ENCODE measurements at places on chromosomes 11 and 22.

GRCh38 chr11:33897761-33898375, 6.0 kb upstream of the LMO2 start:
- no peak for DNase-seq

DNA sequence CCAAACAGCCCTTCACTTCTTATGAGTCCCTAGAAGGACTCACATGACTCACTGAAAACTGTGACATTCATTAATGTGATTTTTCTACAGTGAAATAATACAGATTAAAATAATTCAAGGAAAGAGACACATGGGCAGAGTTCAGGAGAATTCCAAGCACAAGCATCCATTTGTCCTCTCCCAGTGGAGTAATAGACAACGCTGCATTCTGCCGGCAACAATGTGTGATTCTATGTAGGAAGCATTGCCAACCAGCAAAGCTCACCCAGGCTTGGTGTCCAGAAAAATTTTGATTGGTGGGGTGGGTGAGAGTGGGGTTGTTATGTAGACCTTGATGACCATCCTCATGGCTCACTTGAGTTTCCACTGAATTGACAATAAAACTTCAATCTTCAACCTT, 123.9 kb downstream of the VPREB1 start:
- no peak for DNase-seq

- DNase-seq, result no peak
Observed at GRCh38 chr11:11211186-11211585, 141.9 kb downstream of the CSNK2A3 start.

DNA sequence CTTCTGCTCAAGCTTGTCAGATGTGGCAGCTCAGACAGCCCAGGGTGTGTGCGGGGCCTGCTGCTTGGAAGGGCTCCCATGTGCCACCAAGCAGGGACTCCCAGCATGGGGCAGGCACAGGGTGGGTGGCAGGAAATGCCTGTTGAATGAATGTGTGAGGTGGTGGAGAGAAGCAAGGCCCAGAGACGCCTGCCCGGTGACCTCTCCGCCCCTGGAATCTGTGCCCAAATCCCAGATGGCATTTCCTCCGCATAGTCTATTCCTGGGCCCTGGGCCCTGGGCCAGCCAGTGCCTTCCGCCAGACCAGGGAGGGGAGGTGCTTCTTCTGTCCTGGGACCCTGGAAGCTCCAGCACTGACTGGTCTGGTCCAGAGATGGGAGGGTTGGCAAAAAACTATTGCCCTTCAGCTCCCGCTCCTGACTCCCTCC, 3.7 kb downstream of the CST6 start:
- no peak for DNase-seq

GRCh38 chr11:64268025-64268892, 16.2 kb downstream of the BAD start:
- peak; percentile 66 for DNase-seq

- no peak for DNase-seq
Observed at GRCh38 chr22:46511151-46512038, 26.0 kb downstream of the CELSR1 start.

DNA sequence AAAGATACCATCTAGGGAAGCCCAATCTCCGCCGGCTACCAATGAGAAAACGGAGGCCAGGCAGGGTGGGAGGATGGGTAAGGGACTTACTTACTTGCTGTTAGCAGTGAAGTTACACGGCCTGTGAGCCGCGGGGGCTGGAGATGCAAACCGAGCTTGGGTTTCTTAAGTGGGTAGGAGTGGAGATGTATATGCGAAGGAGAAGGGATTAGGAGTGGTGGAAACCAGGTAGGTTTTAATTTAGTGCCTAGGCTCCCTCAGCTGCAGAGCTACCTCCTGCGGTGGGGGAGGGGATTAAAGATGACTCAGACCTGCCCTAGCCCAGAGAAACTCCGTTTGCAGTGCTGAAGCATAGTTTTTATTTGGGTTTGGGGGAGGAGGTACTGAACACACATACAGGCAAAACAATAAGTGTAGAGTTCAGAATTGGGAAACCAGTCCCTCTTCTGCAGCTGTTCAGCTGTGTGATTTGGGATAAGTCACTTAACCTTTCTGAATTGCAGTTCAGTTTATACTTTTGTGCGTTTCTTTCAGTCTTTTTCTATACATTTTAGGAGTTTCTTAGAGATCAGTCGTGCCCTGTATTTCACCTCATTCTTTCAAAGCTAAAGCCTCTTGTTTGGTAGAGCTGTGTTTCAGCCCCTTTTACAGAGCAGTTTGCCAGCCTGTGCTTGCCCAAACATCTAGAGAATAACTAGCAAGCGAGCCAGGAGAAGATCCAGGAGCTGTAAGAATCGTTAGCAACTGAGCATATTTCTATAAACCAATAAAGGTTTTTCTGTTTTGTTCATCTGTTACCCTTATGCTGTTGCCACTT, 596 bp upstream of the TNRC6B start:
- peak; percentile 60 for DNase-seq

- DNase-seq, result peak; percentile 74
Observed at GRCh38 chr11:119375337-119376196, 5.9 kb downstream of the USP2 start.

DNA sequence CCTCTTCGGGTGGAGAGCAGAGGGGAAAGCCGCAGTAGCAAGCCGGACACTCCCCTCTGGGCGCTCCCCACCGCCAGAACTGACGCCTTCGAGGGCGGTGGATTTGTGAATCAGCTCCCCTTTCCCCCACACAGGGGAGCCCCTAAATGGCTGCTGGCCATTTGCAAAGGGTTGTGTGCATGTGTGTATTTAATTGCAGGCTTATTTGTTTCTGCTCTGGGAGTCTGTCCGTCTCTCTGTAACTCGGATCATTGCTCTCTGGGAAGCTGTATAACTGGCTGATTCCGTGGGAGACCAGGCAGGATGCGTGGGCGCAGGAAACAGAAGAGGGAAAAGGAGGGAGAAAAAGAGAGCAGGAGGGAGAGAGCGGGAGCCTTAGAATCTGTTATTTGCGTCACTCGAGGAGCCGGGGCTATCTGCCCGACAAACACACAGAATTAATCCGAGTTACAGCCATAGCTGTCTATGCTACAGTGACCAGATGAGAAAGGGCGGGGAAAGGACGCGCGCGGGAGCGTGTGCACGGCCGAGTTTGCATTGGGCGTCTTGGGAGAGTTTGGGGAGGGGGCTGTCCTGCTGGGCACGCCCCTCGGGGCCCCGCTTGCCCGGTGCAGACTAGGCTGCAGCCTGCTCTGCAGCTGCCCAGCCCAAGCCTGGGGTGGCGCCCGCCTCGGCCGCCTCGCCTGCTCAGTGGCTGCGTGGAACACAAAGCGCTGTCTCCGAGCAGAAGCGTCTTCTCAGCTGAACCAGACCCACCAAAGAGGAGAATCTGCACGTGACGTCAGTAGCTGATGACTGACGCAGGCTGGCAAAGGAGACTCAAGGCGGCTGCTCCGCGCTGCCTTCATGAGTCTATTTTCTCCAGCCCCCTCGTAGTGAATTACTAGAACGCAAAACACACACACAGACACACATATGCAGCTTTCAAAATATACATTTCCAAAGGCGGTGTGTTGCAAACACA, 105.3 kb upstream of the HSD17B12 start:
- DNase-seq, result peak; percentile 24

DNA sequence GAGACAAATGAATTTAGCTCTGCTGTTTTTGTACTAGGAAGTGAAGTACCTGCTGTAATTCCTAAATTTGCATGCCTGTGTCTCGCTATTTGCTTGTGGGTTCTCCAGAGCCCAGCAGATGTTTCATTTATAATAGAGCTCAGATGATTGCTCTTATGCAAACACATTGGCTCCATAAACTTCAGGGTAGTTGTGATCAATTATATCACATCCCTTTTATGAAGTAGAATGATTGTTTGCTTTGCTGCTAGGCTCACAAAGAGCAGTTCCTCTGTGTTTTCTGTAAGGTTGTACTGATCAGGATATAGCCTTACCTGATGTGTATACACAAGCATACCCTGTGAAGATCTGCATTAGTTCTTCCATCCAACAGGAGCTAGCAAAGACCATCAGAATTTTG, 64.1 kb downstream of the C11orf87 start:
- no peak for DNase-seq

GRCh38 chr22:40407021-40407761, 36.8 kb downstream of the SGSM3 start:
- no peak for DNase-seq

GRCh38 chr22:38129856-38130255, 19.4 kb upstream of the BAIAP2L2 start:
- DNase-seq, result no peak

DNA sequence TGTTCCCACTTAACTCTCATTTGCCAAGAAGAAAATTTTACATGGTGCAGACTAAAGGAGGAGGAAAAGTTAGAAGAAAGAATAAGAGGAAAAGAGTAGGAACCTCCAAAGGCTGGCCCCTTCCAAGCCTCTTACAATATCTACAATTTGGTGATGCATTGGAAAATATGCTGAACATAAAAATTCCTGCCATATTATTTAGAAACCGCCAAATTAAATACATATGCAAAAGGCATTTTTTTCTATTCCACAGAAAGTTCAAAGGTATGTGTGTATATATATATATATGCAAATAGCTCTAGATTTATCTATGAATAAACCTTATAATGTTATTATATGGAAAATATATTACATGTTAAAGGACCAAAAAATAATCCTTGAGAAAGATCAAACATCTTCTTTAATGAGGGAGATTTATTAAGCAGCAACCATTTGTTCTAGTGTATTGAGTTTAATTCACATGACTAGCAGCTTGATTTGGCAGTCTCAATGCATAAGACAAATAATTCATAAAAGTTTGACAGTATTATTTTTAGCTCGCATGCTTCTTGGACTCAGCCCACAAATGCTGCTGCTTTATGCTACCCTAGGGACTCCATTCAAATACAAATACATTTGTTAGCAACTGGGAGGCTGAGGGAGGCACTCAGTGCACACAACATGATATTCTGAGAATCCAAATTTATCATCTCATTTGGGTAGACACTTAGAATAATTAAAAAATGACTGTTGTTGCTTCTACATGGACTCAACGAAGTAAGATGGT, 184.9 kb downstream of the SBF2 start:
- DNase-seq, result no peak

GRCh38 chr22:33321466-33321865, 263.3 kb upstream of the SYN3 start:
- DNase-seq, result no peak

DNA sequence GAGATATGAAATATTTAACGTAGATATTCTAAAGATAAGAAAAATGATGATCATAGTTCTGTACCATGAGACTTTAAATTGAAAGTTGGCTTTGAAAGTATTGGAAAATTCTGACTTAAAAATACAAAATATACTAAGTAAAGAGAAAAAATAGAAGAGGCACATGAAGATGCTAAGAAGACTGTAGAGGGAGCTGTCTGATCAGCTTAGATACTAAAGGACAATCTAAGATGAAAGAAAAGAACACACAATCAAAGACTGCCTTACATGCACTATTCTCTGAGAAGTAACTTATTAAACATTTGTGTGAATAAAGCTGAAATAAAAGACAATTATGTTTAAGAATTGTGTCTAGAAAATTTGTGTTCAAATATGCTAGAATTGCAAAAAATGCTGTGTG, 55.1 kb downstream of the RBMXL2 start:
- DNase-seq, result no peak

DNA sequence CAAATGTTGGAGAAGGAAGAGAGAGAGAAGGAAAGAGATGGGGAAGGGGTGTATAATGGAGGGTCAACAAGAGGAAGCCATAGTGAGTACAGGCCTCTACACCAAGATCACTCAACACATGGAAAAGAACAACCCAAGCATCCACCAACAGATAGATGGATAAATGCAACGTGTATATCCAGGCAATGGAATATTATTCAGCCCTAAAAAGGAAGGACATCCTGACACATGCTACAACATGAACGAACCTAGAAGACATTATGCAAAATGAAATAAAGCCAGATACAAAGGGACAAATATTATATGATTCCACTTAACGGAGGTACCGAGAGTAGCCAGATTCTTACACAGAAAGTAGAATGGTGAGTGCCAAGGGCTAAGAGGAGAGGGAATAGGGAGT, 59.3 kb downstream of the NRXN2 start:
- DNase-seq, result no peak

DNA sequence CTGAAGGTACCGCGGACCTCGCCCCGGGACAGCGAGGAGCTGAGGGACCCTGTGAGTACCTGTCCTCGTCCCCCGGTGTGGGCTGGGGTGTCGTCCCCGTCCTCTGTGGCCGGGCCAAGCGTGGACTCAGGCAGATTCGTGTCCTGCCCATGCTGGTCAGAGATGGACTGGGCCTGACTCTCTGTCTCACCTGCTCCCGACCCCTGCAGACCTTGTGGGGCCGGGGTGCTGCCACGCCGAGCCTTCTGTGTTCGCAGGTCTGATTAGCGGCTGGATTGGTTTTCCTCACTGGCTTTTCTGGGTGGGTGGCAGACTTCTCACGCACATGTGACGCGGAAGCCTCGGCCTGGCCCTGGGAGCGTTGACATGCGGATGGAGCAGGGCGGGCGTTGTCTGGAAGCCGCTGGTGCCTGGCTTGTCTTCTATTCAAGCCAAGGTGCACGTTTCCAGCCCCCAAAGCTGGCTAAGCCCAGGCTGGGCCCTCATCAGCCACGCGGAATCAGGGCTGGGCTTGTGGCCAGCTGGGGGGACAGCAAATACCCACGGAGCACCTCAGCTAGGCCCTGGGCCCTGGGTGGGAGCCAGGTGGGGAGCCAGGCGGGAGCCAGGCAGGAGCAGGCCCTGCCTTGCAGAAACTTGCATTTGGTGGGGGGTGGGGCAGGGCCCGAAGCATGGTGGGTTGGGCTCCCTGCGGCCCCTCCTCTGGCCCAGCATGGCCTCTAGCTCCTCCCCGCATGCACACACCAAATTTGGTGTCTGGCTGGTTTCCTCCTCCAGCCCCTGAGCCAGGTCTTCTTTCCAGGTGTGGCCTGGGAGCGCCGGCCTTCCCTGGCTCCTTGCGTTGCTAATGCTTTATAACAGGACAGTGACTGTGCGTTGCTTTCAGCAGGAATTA, 7.0 kb downstream of the GRAMD4 start:
- DNase-seq, result peak; percentile 54

- no peak for DNase-seq
Observed at GRCh38 chr22:42111798-42112197, 18.8 kb downstream of the CYP2D6 start.

GRCh38 chr11:63020671-63021291, 5.1 kb upstream of the SLC22A8 start:
- DNase-seq, result no peak

GRCh38 chr11:14539982-14540421, 19.8 kb upstream of the PSMA1 start:
- no peak for DNase-seq

DNA sequence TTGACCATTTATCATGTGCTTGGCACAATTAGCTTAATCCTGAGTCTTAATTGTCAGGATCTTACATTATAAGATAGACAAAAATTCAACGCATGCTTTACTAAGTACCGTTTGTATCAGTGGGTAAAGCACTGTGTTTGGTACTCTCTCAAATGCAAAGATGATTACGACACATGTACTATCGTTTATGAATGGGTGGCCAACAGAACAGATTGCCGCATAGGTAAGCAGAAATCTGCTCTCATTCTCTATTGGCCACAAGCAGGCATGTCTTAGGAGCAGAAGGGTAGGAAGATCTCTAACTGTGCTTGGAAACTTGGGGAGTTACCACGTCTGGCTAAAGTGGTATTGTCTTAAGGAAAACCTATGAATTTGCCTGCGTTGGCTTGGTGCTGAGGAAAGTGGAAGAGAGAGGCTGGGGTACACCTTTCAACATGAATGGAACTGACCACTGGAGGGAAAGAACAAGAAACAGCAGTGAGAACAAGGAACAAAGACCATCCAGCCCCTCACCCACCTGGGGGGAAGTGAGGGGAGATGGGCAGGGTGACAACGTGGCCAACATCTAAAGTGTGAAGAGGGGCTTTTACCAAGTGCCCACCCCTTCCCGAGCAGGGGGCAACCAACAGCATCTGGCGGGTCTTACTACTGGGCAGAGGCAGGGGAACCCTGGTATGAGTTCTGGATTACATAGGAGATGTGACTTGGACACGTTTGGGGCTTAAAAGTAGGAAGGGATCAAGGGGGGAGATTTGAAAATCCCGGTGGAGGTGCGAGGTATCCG, 1.0 kb upstream of the TUBA8 start:
- DNase-seq, result no peak

Measured in right lobe of liver (tissue), 6 donors.